Activated naive CD4-positive, alpha-beta T cell treated with anti-CD3 and anti-CD28 coated beads, Interleukin-2, amount 10 ng/mL, durations not matched to agents 5 hours and 36 hours (primary cell): ENCODE measurements at places on chromosomes 2 and 18. TPM values are rescaled to one million over a fixed set of nuclear protein-coding genes. Genes with fewer than 3 reads are reported as not detected.

Gene TUBA4B
- not detected for total RNA-seq

Gene CERKL
- total RNA-seq = not detected

Gene CCDC150
- total RNA-seq = 10.5 TPM

Gene ANKRD53
- total RNA-seq = not detected

Gene SLC1A4
- 44.3 TPM for total RNA-seq

Gene ECEL1
- not detected for total RNA-seq

Gene SLC11A1
- total RNA-seq = 0.46 TPM

Gene OSR1
- total RNA-seq = not detected

Gene GRP
- total RNA-seq = not detected

Gene CREG2
- 1.1 TPM for total RNA-seq

Gene REEP1
- total RNA-seq = 0.28 TPM

Gene POTEF
- not detected for total RNA-seq

Gene GMPPA
- total RNA-seq = 30.4 TPM

Gene RAX
- total RNA-seq = not detected

Gene ASXL3
- not detected for total RNA-seq

Gene ATP9B
- total RNA-seq = 30.1 TPM

Gene SCYGR1
- not detected for total RNA-seq

Gene SERPINB2
- not detected for total RNA-seq

Gene DDX18
- 77.0 TPM for total RNA-seq

Gene GCG
- not detected for total RNA-seq

Gene EPAS1
- 21.5 TPM for total RNA-seq

Gene TXNDC2
- not detected for total RNA-seq

Gene PID1
- not detected for total RNA-seq

Gene OR6B3
- not detected for total RNA-seq

Gene PROKR1
- total RNA-seq = not detected

Gene COL4A3
- not detected for total RNA-seq

Gene STPG4
- 0.48 TPM for total RNA-seq

Gene TRIM43
- not detected for total RNA-seq

Gene STON1
- total RNA-seq = 1.5 TPM

Gene CDH2
- total RNA-seq = not detected

Gene PRSS56
- not detected for total RNA-seq

Gene ELOA2
- total RNA-seq = not detected

Gene TMEM169
- total RNA-seq = 2.9 TPM

Gene SLC4A5
- total RNA-seq = 2.8 TPM

Gene ZNF804A
- total RNA-seq = not detected

Gene CHRNA1
- not detected for total RNA-seq

Gene LOXHD1
- total RNA-seq = 0.13 TPM

Gene MTCL1
- 3.0 TPM for total RNA-seq

Gene CRYGC
- total RNA-seq = not detected

Gene FOXI3
- total RNA-seq = not detected

Gene ABCB11
- total RNA-seq = not detected

Gene RESP18
- not detected for total RNA-seq

Gene NDC80
- 66.9 TPM for total RNA-seq
